Activated T-helper 1 cell treated with Interleukin-2 at 50 U/mL for 16 hours (primary cell): ENCODE measurements at places on chromosomes 2 and 18.

GRCh38 chr2:201621293-201621999 lies 21.9 kb downstream of the TMEM237 start:
- DNase-seq, result no peak

DNA sequence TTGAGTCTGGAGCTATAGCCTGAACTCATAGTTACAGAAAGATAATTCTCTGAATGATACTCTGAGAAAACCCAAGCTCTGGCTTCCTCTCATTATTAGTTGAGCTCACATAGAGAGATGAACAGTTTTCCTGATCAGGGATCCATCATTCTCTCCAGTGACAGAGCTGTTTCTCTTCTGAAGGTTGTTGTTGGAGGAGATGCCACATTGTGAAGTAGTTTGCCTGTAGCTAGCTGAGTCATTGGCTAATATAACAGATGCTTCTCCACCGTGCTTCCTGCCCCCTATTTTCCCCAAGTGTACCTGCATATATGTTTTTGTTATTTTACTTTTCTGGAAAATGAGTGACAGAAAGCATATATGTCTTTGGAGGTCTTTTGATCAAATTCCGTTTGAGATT lies 64.6 kb downstream of the OSBPL6 start:
- no peak for DNase-seq

- DNase-seq, result no peak
Observed at GRCh38 chr2:42087137-42087856, 39.5 kb downstream of the PKDCC start.

DNA sequence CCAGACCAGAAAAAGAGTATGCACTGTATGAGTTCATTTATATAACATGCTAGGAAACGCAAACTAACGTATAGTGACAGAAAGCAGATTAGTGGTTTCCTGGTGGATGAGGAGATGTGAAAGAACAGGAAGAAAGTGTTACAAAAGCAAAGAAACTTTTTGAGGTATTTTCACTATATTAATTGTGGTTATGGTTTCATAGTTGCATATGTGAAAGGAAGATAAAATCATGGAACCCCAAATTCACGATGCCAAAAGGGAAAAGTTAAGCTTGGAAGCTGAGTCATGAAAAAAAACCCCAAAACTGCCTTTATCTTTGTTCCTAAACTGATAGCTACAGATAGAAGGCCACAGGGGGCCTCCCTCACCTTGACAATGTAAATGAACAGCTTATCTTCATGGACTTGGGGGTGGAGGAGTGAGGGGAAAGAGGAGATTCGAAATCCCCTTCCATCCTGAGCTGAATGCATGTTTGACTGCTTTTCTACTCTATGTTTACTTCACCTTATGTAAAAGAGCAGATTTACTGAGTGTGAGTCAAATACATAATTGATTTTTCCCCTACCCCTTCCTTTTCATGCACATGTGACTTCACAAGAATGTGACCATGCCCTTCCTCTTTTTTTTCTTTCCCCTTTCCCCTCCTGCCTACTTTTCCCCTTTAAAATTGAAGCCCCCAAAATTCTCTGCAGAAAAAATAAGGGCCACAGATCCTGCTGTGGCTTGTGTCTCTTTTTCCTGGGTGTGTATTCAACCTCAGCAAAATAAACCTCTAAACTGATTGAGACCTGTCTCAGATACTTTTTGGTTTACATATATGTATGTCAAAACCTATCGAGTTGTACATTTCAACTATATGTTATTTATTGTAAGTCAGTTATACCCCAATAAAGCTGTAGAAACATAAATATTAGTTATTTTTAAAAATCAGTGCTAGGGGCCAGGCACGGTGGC lies 100.1 kb upstream of the TLK1 start:
- no peak for DNase-seq

- no peak for DNase-seq
Observed at GRCh38 chr2:170598067-170598395, 117.1 kb upstream of the SP5 start.

DNA sequence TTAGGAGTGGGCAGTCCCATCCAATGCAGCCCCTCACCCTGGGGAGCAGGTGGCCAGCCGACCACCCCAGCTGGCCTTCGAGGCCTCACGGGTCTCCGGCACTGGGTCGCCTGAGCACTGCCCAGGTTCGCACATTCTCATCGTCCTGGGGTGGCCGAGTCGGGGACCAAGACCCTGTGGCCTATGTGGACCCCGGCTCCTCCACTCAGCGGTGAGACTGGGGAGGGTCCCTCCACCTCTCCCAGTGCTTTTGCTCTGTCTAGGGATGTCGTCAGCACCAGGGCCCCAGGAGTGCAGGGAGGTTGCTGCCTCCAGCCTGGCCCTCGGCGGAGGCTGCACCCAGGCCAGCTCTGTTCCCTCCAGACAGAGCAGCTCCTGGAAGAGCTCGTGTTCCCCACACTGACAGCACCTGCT lies 89.6 kb downstream of the TPO start:
- DNase-seq, result no peak

- DNase-seq, result no peak
Observed at GRCh38 chr2:109065391-109065734, 63.6 kb upstream of the SH3RF3 start.

GRCh38 chr2:85777441-85777861 lies 23.7 kb downstream of the ATOH8 start:
- no peak for DNase-seq

GRCh38 chr18:42268186-42268725 lies 313.2 kb downstream of the PIK3C3 start:
- DNase-seq, result no peak

DNA sequence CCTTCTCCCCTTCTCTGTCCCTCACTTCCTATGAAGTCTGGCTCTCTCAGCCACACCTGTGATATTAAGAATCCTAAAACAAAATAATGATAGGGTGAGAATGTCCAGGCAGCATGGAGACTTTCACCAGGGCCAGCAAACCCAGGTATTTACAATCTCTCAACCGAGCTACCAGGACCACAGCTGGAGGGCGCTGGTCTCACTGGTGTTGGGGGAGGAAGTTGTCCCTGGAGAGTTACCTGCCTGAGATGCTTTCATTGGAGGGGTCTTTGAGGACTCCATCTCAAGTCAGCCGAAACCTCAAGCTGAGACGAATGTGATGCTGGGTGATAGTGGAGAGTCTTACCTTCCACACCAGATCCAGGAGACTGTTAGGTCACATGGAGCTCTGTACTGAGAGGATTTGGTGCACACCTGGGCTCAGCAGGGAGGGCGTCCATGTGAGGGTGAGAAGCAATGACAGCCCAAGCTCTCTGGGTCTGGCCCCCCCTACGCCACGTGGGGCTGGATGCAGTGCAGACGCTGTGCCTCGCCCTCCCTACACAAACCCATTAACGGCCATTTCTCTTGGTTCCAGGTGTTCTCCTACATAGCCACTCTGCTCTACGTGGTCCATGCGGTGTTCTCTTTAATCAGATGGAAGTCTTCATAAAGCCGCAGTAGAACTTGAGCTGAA lies 27.4 kb downstream of the MAL start:
- DNase-seq, result no peak

- no peak for DNase-seq
Observed at GRCh38 chr2:228698963-228699362, 517.5 kb upstream of the SPHKAP start.

- no peak for DNase-seq
Observed at GRCh38 chr2:64615844-64616536, 37.7 kb downstream of the SERTAD2 start.

DNA sequence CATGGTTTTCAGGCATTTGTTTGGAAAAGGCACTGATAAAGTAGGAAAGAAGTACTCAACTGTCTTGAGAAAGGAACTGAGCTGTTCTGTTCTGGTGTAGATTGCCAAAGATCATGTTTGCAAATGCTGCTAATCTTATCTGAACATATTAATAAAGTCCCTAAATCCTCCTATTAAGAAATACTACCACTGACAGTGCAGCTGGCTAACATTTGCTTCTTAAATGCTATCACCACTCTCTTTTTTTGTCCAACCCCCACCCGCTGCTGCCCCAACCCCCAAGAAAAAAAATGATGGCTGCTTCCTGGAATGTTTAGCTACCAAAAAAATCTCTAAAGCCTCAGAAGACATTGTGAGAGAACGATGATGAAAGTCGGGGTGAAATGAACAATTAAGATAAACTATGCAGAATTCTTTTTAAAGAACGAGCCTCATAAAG lies 130.7 kb downstream of the CCBE1 start:
- no peak for DNase-seq

DNA sequence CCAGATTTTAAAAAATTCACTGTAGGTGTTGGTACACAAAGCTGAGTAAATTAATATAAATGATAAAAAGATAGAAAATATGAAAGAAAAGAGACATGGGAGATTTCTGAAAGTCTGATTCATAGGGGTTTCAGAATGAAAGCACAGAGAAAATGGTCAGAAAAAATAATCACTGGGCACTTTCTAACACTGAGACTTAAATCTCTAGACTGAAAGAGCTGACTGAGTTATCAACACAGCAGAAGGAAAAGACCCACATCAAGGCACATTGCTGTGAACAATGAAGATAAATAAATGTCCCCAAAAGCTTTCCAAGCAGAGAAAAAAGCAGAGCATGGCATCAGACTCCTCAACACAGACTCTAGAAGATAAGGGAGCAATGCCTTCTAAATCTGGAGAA lies 277.2 kb downstream of the BCL2 start:
- DNase-seq, result no peak

DNA sequence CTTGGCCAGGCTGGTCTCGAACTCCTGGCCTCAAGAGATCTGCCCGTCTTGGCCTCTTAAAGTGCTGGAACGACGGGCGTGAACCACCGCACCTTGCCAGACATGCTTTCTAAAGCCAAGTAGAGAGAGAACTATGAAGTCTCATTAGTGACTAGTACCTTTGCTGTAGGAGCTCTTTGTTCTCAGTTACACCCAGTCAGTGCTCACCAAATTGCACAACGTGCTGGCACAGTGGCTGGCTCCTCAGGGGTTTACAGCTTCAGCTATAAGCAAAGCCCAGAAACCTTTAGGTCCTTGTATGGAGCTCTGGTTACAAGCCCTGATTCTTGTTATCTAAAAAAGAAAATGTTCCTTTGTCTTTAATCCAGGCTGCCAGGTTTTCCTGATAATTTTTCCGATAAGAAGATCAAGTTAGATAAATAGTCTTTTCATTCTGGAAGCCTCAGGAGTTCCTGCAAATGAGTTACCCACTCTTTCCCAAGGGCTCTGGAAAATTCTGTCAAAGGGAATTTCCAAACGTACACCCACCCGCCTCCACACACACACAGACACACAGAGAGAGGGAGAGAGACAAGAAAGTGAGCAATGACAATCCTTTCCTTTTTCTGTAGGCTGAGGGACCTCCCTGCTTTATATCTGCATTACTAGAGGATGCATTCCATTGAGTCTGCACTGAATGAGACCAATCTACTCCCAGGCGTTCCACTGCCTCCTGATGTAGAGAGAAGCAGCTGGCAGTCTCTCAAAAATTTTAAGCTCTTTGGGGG lies 100.2 kb upstream of the CSRNP3 start:
- no peak for DNase-seq

DNA sequence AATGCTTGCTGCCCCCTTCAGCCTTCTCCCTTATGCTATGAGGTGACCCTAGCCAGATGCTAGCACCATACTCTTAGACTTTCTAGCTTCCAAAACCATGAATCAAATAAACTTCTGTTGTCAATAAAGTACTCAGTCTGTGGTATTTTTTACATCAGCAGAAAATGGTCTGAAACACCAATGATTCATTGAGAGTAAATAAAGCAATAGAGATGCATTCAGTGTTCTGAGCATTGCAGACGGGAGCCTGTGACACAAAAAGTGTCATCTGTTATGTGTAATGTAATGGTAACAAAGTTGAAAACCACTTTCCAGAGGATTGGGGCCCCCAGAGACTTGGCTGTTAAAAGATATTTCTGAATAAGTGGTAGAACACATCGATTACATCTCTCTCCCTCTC lies 758.0 kb upstream of the NRXN1 start:
- DNase-seq, result no peak

GRCh38 chr2:192059266-192059665 lies 135.5 kb downstream of the TMEFF2 start:
- no peak for DNase-seq

- no peak for DNase-seq
Observed at GRCh38 chr2:45432406-45432805, 178.7 kb downstream of the SRBD1 start.
